Stimulated activated CD4-positive, alpha-beta T cell treated with anti-CD3 and anti-CD28 coated beads, TNF-alpha, amount 100 ng/mL, for 48 hours (primary cell): ENCODE measurements at places on chromosomes 11 and 22.
A peak's percentile ranks its signal among the peaks of the same experiment; 100 is the strongest.

DNA sequence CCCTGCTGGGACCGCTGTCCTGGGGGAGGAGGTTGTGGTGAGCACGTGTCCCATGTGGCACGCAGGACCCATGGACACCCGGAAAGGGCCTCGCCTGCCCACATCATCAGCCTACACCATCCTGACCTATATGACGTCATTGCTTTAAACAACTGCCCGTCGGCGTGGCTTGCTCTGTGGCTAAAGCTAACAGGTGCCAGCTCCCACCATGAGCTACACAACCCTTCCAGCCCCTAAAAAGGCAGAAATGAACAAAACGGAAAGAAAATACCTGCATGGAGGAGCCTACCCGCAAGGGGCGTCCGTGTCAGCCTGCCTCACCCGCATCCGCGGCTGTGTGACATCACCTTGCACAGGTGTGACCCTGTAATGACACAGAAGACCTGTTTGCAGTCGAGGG lies 481.8 kb downstream of the BRD1 start:
- no peak for DNase-seq

DNA sequence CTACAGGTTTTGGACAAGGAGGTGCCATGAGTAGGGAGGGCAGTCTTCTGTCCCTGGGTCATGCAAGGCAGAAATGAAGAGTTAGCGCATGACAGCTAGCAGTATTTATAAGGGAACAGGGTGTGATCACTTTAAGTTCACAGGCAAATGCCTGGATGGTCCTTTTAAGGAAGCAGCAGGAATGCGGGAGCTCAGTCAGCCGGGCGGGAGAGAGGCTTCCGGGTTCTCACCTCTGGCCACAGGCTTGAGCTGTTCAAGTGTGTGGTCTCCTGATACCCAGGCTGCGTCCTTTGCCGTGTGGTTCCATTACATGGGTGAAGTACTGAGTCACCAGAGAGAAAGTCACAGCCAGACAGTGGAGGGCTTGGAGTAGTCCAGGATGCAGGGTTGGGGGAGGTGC lies 105.4 kb downstream of the BCR start:
- no peak for DNase-seq

DNA sequence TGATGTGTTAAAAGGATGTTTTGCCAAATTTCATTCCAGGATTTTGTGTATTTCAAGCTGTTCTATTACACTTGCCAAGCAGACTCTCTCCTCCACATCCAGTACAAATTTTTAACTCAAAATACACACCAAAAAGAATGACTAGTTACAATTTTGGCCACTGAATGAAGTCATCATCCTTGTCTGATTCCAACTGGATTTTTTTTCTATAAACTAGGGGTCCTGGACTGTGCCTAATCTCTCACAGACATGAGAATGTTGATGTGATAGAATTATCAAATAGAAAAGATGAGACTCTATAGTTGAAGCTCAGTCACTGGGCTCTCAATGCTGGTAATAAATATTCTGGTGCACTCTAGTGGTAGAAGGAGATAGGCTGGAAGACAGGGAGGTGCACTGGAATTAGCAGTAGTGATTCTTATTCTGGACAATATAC lies 85.8 kb downstream of the FANCF start:
- DNase-seq, result no peak

- no peak for DNase-seq
Observed at GRCh38 chr11:76251576-76251975, 45.3 kb upstream of the WNT11 start.

DNA sequence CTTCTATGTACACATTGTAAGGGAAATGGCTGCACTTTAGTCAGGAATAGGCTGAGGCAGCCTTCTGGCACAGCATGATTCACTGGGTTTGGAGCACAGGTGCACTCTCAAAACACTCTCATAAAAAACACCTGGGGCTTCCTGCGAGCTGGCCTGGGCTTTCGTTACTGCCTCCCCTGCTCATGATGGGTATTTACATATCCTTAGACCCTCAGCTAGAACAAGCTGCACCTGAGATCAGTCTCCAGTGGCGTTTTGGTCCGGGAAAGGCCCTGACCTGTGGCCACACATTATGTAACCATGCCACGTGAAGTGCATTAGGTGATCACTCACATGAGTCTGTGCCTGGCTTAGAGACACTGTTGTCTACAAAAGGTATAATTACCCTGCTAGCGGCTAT lies 321.7 kb downstream of the TMEM135 start:
- DNase-seq, result no peak

GRCh38 chr11:117928446-117929141 lies 608 bp downstream of the TMPRSS13 start:
- DNase-seq, result no peak

DNA sequence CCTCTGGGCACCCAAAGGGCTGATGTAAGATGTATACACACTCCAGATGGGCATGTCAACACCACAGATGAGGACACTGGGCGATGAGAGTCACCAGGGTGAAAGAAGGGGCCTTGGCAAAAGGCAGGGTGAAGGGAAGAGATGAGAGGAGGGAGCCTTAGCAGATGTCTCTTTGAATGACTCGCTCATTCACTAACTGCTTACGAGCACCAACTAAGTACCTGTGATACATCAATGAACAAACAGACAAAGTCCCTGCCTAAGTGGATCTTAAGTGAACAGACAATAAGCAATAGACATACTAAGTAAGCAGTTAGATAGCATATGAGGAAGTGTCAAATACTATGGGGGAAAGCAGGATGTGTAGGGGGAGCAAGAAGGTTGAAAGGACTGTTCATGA lies 7.5 kb downstream of the ME3 start:
- no peak for DNase-seq

- no peak for DNase-seq
Observed at GRCh38 chr22:48823941-48824340, 1003.7 kb downstream of the BRD1 start.

DNA sequence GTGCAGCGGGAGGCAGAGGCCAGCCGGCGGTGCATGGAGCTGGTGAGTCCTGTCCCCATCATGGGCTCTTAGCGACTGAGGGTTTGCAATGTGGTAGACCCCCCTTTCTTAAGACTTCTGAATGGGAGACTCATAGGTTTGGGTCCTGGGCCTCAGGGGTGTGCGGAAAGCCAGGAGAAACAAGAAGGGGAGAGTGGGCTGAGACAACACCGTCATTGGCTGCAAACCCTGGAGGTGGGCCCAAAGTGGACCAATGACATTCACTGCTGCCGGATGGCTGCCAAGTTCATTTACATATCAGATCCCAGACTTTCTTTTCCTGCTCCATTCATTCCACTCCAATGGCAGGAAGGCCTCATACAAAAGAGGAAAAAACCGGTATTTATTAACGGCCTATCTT lies 213.3 kb downstream of the MYO18B start:
- DNase-seq, result no peak

DNA sequence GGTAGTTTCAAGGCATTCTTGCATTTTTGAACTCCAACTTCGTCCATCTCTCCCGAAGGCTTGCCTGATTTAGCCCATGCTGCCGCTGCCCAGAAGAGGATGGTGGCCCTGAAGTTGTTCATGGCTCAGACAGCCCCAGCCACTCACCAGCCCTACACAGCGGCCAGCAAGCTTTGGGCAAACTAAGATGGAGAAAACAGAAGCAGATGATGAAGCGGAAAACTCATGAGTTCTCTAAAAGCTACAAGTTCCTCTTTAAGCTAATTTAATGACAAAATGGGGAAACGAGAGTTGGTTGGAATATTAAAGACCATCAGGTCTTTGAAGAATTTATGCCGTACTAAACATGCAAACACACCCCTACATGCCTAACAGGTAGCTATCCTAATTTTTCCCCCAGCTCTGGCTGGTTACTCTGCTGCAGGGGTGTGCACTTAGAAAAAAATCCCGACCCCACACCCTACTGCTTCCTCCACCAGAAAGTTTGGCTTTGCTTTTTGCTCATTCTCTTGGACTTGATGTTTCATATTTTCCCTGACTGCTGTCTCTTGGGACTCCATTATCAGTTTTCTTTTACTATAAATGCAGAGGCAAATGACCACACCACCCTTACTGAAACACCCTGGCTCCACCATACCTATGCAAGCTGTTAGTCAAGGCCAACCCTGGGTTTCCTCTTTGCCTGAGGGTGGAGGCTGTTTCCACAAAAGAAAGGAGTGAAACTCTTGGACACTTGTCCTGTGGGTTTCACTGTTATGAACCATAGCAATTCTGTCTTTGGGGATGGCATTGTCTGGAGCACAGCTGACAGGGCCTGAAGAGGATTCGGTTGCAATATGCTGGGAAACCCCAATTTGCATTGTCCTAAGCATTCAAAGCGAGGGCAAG lies at the start of gene MPEG1:
MPEG1 (minus strand) TSS at position 184 of the 888 bp plus-strand sequence; CDS start at position 122, 62 bp downstream.
- no peak for DNase-seq

GRCh38 chr22:26669060-26669481 lies 11.7 kb downstream of the MIAT start:
- DNase-seq, result no peak

GRCh38 chr11:118956094-118956846 lies at the start of gene UPK2:
UPK2 (plus strand) TSS chr11:118956298; CDS start chr11:118956351, 53 bp downstream.
- DNase-seq, result peak; percentile 82

DNA sequence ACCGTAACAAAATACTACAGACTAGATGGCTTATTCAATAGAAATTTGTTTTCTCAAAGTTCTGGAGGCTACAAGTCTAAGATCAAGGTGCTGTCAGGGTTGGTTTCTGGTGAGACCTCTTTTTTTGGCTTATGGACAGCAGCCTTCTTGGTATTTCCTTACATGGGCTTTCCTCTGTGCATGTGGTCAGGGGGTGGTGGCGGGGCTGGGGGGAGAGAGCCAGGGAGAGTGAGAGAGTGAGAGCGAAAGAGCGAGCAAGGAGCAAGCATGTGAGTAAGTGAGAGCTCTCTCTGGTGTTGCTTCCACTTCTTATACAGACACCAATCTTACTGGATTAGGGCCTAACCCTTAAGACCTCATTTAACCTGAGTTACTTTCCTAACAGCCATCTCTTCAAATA lies 181.5 kb downstream of the TMEM135 start:
- DNase-seq, result no peak

GRCh38 chr22:19810381-19811201 lies 44.1 kb downstream of the GNB1L start:
- no peak for DNase-seq

- no peak for DNase-seq
Observed at GRCh38 chr11:15198284-15198683, 83.6 kb downstream of the INSC start.
